ENCODE measurements at places on chromosomes 3 and 15.
A peak's percentile ranks its signal among the peaks of the same experiment; 100 is the strongest.

GRCh38 chr3:12856626-12857025 lies 15.3 kb upstream of the RPL32 start:
- no peak for DNase-seq

- DNase-seq, result no peak
These were observed 31.6 kb upstream of the UBE2Q2 start for GRCh38 chr15:75811626-75812025.

GRCh38 chr15:92168066-92168683 lies 225.5 kb upstream of the ST8SIA2 start:
- DNase-seq, result no peak

DNA sequence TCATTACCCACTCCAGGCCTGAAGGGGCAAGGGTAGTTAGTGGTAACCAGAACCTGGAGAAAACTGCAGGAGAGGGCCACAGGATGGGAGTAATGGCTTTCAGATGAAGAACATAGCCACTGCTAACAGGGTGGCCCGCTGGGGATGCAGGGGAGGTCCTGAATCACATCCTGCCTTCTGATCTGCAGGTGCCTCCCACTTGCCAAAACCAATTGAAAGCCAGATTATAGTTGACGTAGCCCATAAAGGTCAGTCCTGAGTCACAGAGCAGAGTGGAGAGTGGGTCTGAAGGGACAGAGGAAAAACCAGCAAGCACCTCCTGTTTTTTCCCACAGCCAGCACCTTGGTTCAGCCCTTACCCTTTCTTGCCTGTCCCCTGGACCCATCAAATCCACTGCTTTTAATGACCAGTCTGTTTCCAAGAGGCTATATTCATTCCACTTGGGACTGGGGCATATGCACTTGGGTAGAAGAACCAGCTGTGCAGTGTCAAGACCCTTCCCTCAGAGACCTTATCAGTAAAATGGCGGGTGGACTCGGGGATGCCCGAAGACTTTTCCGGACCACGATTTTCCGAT lies 646 bp upstream of the SLC35G2 start:
- peak; percentile 95 for DNase-seq

DNA sequence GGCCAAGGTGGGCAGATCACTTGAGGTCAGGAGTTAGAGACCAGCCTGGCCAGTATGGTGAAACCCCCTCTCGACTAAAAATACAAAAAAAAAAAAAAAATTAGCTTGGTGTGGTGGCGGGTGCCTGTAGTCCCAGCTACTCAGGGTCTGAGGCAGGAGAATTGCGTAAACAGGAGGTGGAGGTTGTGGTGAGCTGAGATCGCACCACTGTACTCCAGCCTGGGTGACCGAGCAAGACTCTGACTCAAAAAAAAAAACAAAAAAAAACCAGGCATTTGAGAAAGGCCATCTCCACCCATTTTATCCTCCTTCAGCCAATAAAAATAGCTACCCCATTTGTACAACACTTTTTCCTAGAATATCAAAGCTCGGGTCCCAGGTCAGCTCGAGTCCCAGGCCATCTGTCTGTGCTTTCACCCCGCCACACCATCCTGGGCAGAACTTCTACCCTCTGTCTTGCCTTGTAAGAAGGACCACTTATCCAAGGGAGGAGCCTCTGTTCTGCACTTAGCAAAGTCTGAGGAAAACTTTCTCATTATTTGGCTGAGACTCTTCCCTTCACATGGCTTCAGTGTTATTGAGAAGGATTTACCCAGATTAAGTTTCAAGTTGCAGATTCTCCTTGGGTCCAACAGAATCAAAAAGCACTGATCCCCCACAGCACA lies 99.1 kb downstream of the MESD start:
- DNase-seq, result no peak

GRCh38 chr15:40650479-40650878 lies 44.5 kb upstream of the RAD51 start:
- no peak for DNase-seq

- no peak for DNase-seq
These were observed 288.3 kb upstream of the C2CD4B start for GRCh38 chr15:62453375-62453774.

- no peak for DNase-seq
These were observed 103.4 kb upstream of the UBP1 start for GRCh38 chr3:33543601-33544000.

GRCh38 chr3:66390013-66390412 lies 110.8 kb downstream of the LRIG1 start:
- no peak for DNase-seq

- no peak for DNase-seq
These were observed 706.2 kb downstream of the GRM7 start for GRCh38 chr3:7567160-7567559.

DNA sequence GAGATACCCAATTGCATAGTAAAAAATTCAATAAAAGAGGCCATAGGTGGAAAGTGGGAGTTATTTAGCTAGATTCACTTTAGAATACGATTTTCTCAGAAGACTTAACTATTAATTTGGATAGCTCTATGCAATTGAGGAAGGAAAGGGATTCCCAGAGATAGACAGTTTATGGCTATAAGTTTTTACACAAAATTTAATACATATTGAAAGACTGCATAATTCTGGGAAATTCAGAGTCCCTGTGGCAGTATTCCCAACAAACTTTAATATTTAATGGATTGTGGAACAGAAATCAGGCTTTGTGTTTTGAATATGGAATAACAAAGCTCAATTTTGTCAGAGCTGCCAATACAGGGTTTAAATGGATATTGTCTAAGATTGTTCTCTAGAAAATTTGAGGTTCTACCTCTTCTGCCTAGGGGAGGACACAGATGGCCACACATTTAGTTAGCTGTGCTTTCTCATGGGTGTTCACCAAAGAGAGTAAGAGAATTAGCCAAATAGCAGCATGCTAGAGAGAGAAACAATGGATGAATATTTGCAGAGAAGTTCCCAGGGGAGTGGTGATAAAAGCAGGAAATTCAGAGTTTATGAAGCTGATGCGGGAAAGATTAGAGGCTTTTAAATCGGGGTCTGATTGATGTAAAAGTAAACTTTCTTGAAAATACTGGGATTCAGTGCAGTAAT lies 8.5 kb downstream of the ISL2 start:
- DNase-seq, result no peak

- no peak for DNase-seq
These were observed 9.6 kb upstream of the LAMP3 start for GRCh38 chr3:183172051-183172639.

Measured in ACHN (cell line).